ENCODE measurements at places on chromosomes 2 and 18.

DNA sequence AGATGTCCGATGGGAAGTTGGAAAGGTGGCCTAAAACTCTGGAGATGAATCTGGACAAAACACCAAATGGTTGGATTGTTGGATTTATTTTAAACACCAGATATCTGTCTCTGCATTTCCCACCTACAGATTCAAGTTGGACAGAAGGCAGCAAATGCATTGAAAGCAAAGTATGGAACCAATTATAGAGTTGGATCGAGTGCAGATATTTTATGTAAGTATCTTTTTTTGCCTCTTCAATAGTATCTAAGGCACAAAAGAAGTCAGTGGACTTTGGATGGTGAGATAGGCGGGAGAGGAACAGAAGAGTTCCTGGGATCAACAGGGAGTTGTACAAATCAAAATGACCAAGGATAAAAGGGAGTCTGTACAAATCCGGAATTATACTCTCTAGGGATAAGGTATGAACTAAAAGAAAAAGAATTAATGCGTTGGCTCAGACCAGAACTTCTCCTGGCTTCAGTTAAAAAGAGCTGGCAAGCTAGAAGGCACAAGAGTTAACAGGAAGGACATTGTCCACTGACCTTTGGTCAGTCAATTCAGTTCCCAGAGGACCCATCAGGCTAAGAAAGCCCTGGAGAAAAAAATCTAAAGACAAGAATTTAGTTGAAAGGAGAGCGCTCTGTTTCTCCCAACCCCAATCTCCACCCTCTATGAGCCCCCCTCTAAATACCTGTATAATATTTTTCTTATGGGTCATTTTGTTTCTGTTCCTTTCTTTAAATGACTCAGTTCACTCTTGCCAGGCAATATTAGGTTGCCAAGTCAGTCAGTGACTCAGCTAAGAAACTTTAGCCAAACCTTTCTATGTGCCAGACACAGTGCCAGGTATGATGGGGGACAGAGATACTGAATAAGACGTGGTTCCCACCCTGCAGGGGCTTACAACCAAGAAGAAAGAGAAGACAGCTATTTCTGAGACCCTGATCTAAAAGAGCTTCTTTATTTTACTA lies 29.1 kb downstream of the CPO start:
- peak; percentile 22 for DNase-seq

DNA sequence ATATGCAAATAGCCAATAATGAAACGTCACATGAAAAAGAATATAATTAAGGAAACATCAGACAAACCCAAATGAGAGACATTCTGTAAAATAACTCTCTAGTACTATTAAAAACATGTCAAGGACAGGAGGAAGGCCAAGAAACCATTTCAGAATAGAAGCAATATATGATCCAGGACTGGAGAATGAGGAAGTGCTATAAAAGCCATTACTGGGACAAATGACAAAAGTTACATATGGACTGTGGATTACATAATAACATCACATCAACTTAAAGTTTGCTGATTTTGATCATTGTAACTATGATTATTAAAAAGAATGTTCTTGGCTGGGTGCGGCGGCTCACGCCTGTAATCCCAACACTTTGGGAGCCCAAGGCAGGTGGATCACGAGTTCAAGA lies 81.3 kb downstream of the CRACDL start:
- no peak for DNase-seq

DNA sequence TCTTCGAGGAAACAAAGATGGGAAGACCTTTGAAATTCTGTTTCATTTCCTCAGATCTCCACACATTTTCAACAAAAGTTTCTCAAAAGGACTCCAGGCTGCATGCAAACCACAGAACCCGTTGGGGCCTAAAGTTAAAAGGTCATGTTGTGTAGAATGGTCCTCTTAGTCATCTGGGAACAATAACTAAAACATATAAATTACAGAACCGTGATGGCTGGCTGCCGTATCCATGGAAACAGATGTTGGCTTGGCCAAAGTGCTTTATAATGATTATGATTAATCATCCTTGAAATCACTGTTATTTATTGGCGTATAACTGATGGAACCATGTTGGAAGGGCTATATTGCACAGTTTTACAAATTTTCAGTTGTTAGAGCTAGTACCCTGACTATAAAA lies 182.8 kb upstream of the CRIM1 start:
- no peak for DNase-seq

DNA sequence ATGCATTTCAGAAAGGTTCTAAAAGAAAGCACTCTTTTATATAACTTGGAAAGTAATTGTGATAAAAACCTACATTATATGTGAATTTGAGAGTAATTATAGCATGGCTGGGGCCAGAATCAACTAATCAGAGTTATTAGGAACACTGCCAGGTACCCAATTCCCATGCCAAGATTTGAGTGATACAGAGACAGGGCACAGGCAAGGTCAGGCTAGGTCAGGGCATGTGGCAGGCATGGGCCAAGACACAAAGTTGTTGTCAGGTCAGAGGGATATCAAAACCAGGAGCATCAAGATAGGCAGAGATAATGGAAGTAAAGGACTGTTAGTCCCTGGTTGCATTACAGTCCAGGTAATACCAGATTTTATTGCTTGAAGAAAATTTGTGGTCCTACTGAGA lies 87.4 kb downstream of the MYO3B start:
- no peak for DNase-seq

- no peak for DNase-seq
Measured at GRCh38 chr18:22470248-22471235, 52.8 kb upstream of the CTAGE1 start.

GRCh38 chr18:59579509-59579908 lies 117.7 kb downstream of the CCBE1 start:
- DNase-seq = no peak
